ENCODE measurements at places on chromosomes 2 and 18. TPM values are rescaled to one million over a fixed set of nuclear protein-coding genes. Genes with fewer than 3 reads are reported as not detected.

GALNT5 gene
- total RNA-seq, result 26.9 TPM

TTC27 gene
- 15.8 TPM for total RNA-seq

KCNIP3 gene
- 0.57 TPM for total RNA-seq

ARHGAP15 gene
- 0.09 TPM for total RNA-seq
